ENCODE measurements at places on chromosomes 12 and 14.

GRCh38 chr12:13252616-13253015 is 56.1 kb downstream of the EMP1 start:
- no peak for DNase-seq

DNA sequence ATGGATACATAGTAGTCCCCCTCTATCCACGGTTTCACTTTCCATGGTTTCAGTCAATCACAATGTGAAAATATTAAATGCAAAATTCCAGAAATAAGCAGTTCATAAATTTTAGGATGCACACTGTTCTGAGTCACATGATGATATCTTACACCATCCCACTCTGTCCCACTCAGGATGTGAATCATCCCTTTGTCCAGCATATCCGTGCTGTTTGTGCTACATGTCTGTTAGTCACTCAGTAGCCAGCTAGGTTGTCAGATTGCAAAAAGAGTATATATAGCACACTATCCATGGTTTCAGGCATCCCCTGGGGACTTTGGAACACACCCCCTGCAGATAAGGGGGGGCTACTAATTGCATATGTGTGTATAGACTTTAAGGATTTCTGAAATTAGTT is 8.1 kb upstream of the NAA30 start:
- no peak for DNase-seq

- DNase-seq = no peak
Measured at GRCh38 chr14:20440882-20441281, 4.9 kb upstream of the KLHL33 start.

DNA sequence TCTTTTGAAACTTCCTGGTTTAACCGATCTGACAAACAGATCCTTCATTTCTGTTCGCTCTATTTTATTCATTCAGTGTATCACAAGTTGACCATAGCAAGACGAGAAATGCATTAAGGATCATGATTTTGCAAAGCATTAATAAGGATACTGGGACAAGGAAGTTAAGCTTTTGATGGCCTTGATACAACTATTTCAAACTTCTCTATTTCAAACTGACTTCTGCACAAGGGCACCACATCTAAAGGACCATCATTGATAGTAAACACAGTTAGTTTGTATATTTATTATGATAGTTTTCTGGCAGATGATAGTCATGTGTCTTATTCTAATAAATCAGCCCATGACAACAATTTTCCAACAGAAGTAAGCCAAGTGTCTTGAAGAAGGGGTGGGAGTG is 25.8 kb upstream of the PLXNC1 start:
- DNase-seq = no peak

DNA sequence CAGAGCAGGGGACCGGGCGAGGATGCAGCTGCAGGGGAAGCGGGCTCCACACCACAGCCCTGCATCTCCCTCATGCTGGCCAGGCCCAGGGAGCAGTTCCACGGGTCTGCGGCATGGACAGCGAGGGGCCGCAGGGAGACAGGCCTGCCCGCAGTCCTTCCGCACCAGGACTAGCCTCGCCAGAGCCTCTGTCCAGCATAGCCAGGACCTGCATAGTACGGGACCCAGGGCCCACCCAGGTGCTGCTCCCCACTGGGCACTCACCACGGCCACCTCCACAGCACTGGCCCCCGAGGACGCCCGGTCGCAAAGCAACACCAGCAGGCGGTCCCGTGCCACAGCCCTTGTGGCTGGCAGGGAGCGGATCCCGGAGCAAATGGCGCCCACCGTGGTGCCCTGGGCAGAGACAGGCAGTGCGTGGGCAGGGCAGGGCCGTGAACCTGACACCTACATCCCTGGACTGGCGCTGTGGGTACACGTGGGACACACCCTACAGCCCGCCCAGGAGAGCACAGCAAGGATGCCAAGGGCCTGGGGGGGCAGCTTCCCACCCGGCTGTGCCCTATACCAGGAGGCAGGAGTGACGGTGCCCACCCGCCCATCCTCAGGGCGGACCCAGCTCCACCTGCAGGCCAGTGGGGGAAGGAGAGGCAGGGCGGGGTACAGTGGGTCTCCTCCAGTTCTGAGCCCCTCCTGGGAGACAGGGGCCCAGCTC is 23.8 kb downstream of the JAG2 start:
- no peak for DNase-seq
